ENCODE measurements at places on chromosomes 16 and 17.

DNA sequence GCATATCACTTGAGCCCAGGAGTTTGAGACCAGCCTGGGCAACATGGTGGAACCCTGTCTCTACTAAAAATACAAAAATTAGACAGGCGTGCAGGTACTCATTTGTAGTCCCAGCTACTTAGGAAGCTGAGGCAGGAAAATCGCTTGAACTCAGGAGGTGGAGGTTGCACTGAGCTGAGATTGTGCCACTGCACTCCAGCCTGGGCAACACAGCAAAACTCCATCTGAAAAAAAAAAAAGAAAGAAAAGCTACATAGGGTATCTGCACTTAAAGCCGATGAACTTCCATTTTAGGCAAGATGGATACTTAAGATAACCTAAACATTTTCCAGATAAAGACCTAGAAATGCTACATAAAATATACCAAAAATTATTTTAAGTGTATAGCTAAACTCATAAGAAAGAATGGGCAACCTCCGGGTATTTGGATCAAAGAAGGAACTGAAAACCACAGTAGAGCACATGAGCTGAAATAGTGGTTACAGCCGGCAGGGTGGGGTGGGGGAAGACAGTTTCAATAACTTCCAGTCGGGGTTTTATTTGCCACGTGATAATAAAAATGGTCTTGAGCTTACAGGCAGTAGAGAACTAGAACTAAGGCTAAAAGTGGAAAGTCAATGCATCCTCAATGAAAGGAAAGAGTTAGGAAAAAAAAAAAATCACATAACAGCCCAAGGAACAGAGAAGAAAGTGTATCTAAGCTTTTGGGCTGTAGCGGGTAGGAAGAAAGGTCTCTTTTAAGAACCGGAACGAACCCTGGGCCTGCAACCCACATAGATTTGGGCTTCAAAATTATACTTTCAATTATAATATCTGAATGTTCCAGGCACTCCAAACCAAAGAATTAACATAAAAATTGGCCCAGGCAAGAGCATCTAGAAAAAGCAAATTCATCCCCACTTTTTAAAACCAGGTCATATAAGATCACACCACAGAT lies 53.1 kb downstream of the CFDP1 start:
- no peak for DNase-seq

DNA sequence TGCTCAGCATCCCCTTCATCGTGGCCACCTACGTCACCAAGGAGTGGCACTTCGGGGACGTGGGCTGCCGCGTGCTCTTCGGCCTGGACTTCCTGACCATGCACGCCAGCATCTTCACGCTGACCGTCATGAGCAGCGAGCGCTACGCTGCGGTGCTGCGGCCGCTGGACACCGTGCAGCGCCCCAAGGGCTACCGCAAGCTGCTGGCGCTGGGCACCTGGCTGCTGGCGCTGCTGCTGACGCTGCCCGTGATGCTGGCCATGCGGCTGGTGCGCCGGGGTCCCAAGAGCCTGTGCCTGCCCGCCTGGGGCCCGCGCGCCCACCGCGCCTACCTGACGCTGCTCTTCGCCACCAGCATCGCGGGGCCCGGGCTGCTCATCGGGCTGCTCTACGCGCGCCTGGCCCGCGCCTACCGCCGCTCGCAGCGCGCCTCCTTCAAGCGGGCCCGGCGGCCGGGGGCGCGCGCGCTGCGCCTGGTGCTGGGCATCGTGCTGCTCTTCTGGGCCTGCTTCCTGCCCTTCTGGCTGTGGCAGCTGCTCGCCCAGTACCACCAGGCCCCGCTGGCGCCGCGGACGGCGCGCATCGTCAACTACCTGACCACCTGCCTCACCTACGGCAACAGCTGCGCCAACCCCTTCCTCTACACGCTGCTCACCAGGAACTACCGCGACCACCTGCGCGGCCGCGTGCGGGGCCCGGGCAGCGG lies 3.2 kb downstream of the UTS2R start:
- DNase-seq, result no peak

- no peak for DNase-seq
Measured at GRCh38 chr17:35265566-35266141, 22.8 kb downstream of the SLFN5 start.

DNA sequence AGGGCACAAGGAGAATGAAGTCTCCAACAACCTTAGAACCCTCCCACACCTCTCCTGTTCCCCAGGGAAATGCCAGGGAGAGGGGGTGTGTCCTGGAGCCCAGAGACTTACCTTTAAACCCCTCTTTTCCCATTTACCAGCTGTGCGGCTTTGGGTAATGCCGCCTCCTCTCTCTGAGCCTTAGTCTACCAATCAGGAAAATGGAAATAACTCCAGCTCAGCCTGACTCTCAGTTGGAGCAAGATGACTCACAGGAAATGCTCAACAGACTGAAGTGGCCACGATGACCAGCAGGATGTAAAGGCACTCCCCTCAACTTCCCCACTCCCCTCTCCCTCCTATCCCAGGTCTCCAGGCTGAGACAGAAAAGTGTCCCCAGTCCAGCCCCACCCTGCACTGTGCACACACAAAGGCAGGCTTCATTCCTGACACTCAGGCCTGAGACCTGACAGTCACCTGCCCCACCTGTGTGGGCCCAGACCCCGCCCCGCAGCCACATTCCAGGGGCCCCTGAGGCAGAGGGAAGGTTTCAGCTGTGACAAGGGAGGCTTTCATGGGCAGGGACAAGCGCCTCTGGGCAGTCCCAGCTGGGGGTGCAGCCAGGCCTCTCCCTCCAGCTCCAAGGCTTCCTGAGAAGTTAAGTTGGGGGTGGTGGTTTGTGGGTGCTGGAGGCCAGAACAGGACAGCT lies 3.0 kb upstream of the KRT15 start:
- peak; percentile 80 for DNase-seq

DNA sequence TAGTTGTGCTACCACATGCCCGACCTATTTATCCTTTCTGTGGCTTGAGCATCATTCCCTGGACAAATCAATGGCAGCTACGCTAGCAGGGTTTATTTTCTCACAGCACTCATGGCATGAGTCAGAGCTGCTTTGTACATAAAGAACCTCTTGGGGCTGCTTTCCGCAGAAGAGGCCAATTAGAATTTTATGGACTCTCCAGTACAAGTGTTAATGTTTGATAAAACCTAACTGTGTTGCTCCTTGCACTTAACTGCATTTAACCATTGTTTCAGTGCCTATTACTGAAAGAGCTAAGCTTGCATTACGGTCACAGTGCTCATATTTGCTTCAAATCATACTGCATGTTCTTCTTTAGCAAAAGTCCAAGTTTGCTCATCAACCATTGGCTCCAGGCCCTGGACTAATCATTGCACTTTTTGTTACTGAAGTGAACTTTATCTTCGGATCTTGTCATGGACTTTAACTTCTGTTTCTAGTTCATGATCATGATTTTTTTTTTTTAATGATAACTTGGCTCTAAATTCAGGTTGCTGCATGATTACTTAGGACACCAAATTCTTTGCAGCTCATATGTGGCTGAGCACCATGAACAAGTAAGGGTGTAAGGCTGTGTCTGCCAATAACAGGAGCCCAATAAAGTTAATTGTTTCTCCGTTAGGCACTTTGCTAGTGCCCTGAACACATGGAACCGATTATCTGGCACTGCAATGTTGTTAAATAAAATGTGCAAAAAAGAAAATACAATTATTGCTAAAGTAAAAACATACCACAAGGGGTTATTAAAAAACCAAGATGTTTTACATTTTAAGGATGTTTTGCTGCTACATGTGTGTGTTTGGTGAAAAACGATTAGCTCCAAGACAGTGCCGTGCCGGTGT lies 492.2 kb downstream of the KCNJ2 start:
- peak; percentile 69 for DNase-seq

DNA sequence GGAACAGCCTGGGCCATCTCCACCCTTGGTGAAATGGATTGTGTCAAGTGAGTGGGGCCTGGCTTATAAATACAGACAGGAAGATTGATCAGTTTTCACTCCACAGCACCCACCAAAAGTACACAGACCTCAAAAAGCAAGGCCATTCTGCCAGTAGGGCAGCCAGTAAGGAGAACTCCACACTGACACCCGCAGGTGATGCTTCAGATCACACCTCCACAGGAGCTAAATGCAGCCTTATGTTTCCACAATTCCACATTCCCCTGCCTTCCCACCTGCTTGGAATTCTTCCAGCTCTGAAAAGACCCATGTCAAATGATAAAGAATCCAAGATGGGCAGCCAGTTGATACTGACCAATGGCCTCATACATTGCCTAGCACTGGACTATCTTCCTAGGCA lies 191.1 kb downstream of the ZFHX3 start:
- no peak for DNase-seq

- DNase-seq, result peak; percentile 73
Measured at GRCh38 chr16:57736419-57737351, 1.1 kb downstream of the KATNB1 start.

GRCh38 chr17:77235370-77235941 lies 94.7 kb downstream of the SEC14L1 start:
- peak; percentile 90 for DNase-seq

DNA sequence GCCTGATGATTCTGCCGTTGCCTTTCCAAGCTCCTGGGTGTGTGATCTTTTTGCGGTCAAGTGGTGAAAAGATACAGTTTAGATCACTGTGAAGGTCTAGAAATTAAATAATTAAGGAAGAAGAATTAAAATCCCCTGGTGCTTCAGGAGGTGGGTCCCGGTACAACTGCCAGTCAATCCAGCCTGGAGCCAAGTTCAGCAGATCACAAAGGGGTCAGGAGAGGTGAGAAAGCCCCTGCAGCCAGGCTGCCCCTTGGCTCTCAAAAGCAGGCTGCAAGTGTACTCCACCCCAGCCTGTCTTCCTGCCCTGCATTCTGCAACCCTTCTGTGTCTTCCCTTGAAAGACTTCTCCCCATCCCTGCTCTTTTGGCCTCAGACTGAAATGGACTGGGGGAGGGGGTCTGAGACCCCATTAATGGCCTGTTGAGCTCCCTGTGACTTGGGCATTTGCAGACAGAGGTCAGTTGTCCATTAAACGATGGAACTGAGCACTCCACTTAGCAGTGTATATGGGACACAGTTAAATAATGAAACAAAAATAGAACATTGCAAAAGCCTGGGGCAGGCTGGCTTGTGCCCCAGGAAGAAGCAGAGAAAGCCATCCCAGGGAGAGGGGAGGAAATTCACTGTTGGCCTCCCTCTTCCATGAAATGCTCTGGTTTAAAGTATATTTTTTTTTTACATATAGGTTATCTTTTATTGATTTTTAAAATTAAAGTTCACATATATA lies 15.1 kb downstream of the CACNG5 start:
- DNase-seq, result no peak

DNA sequence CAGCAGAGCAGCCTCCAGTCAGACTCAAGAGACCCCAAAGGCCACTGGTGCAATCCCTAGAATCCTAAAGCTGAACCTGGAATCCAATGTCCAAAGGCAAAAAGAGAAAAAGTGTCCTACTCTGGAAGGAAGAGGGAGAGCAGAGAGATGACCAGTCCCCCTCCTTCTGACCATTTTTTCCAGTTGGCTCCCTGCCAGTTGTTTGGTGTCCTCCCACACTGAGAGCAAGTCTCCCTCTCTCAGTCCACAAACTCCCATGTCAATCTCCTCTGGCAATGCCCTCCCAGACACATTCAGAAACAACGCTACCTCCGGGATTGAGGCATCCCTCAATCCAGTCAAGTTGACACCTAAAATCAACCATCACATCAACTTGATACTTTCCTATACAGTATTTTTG lies 4.3 kb upstream of the CLEC19A start:
- DNase-seq, result no peak

- peak; percentile 88 for DNase-seq
Measured at GRCh38 chr17:45123930-45124796, 8.2 kb downstream of the PLCD3 start.

DNA sequence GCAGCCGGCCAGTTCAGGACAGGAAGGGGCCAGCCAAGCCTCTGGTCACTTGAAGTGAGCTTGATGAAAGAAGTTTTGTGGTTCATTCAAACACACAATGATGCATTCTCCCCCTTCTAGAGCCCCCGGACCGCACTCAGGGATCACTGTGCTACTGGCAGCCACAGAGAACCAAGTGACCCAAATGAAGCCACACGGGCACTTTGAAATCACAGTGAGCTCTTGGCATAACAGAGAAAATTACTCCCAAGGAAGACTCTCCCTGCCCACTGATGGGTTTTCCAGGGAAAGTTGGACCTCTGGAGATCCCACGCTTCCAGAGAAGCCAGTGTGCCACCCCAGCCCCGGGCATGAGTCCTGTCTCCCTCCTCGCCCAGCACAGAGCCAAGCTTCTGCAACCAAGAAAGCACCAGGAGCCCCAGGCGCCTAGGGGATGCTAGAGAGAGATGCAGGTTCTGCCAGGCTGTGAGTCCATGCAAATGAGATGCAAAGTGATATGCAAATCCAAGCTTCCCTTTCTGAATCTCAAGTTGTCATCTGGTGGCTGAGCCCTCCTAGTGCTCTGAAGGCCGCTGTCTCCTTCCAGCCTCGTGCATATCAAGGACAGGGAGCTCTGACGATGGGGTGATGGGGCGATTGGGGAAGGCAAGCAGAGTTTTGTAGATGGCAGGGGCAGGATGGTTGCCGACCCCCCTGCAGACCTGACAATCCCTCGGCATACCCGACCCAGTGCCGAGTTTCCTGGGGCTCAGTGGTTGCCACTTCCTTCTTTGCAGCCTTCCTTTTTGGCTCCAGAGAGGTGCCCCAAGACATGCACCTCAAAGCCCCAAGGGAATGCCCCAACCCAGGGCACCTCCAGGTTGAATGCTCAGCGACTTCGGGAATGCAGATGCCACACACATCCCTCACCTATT lies 59.7 kb upstream of the TNRC6C start:
- DNase-seq, result no peak

- DNase-seq, result no peak
Measured at GRCh38 chr16:68288252-68288650, 22.5 kb downstream of the SLC7A6OS start.

DNA sequence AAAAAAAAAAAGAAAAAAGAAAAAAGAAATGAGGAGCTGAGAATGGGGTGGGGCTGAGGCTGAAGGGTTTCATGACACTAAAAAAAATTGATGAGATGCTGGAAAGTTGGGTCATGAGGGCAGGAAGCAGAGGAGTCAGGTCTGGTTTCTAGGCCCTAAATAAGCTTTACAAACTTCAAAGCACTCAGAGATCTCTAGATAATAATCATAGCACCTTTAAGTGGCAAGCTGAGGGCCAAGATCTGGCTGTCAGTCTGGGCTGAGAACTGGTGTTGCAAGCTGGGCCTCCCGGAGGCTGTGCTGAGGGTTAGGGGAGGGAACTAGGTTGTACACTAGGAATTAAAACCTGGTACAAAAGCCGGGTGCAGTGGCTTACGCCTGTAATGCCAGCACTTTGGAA lies 6.4 kb downstream of the ZNF764 start:
- no peak for DNase-seq

DNA sequence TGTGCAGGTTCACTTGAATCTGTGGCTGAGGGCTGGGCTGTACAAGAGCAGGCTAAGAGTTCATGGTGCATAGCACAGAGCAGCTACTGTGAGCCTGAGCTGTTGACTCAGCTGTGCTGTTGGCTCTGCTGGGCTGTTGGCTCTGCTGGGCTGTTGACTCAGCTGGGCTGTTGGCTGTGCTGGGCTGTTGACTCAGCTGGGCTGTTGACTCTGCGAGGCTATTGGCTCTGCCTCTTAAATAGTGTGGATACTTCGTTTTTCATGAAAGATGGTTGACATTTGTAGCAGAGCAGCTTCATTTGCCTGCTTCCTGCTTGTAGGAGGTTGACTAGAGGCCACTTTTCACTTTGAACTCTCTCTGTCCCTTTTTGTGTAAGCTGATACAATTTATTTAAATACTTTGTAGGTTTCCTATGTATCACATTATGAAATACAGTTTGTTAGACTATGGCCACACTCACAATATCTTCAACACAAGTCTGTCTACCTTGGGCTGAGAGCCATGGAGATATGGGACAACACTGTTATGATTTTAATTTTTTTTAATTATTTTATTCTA lies 40.3 kb upstream of the CCNF start:
- peak; percentile 92 for DNase-seq

All from astrocyte of the spinal cord (primary cell).